ENCODE measurements at places on chromosomes 6 and 20. TPM values are rescaled to one million over a fixed set of nuclear protein-coding genes. Genes with fewer than 3 reads are reported as not detected.

- peak; percentile 63 for DNase-seq
These were observed 188.6 kb downstream of the BMP2 start for GRCh38 chr20:6956056-6956455.

DNA sequence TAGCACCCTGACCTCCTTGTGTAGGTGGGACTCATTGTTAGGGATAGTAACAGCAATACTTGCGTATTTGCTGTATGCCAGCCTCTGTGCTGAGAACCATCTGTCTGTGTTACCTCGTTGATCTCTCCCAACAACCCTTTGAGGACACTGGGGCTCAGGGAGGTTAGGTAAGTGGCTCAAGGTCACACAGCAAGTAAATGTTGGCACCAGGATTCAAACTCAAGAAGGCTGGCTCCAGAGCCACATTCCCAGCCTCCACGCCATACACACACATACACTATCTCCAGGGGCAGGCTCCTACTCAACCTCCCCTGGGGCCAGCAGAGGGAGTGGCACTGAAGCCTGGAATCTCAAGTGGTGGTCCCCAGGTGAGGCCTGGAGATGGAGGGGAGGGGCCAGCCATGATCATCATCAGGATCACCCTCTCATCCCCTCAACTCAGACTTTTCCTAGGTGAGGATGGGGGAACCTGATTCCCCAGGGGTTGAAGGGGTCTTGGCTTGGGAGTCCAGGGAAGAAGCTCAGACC lies 109.4 kb downstream of the DLGAP4 start:
- DNase-seq, result no peak

DNA sequence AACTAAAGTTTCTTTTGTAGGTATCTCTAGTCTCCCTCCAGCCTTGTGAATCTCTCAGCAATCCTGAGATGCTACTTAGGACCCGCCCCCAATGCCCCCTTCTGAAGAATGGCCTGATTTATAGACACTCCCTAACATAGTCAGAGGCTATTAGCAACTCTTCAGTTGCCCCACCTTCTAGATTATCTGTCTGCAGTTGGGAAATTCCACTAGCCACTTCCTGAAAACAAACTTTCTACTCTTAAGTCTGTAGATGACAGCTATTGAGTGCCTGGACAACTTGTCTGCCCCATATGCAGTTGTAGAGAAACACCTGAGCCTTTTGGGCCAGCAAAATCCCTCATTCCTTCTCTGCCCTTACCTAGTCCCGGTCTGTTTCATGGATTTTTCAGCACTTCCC lies 188.2 kb upstream of the PREP start:
- DNase-seq, result peak; percentile 89

DNA sequence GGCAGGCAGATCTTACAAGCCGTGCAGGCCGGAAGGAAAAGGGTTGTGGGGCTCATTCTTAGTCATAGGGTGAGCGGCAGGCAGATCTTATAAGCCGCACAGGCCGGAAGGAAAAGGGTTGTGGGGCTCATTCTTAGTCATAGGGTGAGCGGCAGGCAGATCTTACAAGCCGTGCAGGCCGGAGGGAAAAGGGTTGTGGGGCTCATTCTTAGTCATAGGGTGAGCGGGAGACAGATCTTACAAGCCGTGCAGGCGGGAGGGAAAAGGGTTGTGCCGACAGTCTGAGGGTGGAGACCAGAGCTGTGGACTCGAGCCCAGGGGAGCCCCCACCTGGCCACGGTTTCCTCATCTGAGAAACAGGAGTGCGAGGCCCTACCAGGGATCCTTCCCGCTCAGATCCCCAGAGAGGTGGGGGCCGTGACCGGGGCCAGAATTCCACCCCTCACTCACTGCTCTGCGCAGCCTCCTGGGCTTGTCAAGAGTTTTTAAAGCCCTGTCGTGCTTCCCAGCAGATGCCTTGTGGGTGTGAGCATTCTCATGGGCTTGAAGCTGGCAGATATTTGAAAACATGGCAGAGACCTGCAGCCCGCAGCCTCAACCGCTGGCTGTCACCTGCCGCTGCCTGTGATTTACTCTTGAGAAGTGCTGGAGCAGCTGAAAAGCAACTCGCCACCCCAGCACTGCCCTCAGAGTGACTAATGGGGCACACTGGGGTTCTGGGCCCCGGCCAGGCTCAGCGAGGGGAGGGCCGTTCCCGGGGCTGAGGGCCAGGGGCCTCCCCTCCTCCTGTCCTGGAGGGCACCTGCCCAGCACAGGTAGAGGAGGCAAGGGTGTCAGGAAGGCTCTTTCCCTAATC lies 31.9 kb downstream of the NTSR1 start:
- peak; percentile 90 for DNase-seq

DNA sequence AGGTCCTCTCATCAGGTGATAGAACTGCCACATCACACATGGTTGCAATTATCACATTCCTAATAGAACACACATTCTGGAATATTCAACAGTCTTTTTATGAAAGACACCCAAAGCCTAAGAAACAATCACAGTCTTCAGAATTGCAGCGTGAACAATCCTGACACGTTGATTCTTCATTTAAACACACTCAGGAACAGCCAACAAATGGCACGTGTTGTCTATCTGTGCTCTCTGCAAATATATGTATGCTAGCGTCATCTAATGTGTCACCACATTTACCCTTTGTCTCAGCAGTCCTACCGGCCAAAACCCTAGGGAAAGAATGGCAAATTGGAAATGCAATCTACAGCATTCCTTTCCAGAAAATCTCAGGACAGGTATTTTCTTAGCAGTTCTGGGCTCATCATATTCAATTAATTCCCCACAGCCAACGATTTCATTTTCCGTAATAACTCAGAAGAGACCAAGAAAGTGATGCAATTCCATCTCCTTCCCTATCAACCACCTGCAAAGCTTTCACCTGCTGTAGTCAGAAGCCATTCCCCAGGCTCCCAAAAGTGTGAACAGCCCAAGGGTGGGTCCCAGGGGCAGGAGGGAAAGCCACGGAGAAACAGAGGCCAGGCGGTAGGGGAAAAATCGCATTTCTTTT lies 280.3 kb upstream of the JARID2 start:
- DNase-seq, result no peak

DNA sequence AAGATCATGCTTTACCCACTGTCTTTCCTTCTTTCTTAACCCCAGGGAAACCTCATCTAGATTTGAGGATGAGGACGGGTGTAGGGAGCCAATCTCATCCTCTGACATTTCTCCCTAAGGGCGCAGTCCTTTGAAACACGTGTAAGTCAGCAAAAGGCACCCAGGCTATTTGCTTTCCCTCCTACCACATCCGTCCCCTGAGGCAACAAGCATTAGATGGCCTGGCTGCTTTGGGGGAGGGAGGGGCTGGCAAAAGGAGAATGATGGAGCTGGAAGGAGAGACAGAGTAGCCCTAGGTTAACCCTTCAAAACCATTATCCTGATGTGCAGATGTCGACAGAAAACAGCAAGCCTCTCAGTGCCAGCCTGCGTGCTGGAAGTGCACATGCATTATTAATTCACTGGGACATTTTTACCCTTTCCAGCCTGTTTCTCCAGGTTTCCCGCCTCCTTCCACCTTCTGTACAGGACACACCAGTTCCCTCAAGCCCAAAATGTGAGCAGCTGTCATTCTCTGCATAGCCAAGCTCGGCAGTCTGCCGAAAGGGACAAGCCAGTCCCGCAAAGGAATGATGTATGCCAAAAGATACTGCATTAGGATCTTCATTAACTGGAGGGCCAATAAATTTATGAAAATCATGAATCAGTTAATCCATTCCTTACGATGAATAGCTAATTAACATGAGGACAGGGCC lies 547.2 kb downstream of the CD83 start:
- DNase-seq, result peak; percentile 33

DNA sequence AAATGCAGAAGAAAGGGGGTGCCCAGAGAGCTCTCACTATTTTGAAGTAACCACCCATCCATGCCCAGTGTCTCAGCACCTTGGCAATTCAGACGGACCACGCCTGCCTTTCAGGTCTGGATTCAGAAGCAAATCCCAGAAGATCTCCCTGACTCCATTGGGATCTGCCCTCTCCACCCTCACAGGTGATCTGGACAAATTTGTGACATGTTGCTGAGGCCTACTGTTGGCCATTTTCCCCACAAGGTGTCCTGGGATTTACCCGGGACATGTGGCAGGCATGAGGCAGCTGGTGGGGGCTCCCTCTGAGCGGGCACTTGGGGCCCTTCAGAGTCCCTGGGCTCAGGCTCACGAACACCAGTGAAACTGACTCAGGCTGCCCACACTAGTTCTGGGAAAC lies 51.9 kb upstream of the IYD start:
- no peak for DNase-seq

DNA sequence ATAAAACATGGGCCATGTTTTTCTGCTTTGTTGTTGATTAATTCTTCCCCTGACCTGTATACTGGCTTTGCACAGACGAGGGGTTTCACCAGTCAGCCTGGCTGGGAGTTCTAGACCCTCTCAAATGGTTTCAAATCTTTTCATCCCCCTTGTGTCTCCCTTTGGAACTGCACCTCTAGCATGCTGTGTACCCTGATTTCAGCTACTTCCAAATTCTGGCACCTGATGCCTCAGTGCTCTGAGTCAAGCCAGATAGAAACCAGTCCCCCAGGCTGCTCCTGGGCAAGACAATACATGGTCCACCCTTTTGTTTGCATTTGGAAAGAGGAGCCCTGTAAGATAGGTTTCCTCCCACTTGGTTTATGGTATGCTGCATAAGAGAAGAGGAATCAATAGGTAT lies 290.2 kb downstream of the BTBD3 start:
- peak; percentile 39 for DNase-seq

GRCh38 chr6:80622641-80623040 lies 516.2 kb downstream of the BCKDHB start:
- DNase-seq, result peak; percentile 55

DNA sequence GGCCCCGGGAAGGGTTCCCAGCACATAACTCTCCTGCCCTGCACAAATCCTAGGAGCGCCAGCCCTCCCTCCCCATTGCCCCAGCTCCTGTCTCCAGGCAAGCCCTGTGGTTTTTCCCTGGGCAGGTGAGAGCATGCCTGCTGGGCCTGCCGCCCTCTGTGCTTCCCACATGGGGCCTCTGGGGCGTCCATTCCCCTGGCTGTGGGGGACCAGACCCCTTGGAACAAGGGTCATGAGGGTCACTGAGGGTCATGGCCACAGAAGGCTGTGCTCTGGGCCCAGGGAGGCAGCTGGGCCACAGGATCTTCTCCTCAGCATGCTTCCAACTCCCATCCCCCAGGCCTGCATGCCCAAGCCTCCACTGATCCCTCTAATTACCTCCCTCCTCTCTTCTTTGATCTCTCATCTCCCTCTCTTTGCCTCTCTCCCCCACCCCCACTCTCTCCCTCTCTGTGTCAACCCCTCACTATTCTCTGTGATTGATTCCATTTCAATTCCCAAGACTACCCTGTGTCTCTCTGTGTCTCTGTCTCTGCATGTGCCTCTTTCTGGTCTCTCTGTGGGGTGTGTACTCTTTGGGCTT lies 6.1 kb downstream of the MDFI start:
- DNase-seq, result peak; percentile 61

- DNase-seq, result peak; percentile 51
These were observed 55.1 kb downstream of the KIF16B start for GRCh38 chr20:16517946-16518783.

DNA sequence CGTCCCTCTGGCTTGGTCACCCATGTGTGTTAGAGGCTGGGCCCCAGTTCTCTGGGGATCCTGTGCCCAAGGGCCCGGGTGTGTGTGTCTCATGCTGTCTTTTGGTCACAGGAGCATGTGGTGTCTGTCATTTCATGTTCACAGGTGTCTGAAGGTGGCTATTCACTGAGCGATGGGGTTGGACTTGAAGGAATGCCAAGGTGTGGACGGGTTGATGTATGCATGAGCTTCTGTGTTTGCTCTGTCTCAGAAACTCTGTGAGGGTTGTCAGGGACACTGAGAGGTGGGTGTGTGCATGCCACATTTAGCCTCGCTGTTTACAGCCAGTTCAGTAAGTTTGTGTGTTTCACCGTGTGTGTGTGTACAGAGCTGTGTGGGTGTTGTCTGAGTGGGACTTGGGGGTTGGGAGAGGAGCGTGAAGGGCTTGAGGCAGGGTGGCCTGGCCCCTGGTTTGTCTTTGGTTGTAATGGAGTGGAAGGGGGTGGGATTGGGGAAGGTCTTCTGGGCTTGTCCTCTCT lies 1.2 kb downstream of the DDR1 start:
- DNase-seq, result peak; percentile 77

DNA sequence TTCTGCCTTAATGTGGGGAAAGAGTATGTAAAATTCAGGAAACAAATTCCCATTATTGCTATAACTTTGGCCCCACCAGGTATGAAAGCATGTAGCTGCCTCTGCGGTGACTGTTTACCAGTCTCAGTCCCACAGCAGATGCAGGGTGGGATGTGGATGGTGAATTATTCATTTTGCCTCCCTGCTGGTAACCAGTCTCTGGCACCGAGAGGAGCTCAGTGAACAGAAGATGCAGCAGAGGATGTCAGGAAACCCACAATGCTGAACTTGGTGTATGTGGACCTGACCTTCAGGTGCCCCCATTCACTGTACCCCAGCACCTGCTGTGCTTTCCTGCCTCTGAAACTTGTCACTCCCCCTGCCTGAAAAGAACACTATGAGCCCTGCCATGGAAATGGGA lies 8.8 kb upstream of the METTL24 start:
- no peak for DNase-seq

- DNase-seq, result peak; percentile 84
These were observed 76.0 kb upstream of the ADTRP start for GRCh38 chr6:11854408-11855165.

- DNase-seq, result no peak
These were observed 55.6 kb upstream of the MPC1 start for GRCh38 chr6:166438211-166438861.

GRCh38 chr6:150638765-150639164 lies 39.1 kb downstream of the PLEKHG1 start:
- no peak for DNase-seq

- peak; percentile 52 for DNase-seq
These were observed 184.0 kb downstream of the PDE7B start for GRCh38 chr6:136035378-136036070.

GRCh38 chr20:51036827-51037531 lies 14.1 kb upstream of the KCNG1 start:
- DNase-seq, result peak; percentile 32

DNA sequence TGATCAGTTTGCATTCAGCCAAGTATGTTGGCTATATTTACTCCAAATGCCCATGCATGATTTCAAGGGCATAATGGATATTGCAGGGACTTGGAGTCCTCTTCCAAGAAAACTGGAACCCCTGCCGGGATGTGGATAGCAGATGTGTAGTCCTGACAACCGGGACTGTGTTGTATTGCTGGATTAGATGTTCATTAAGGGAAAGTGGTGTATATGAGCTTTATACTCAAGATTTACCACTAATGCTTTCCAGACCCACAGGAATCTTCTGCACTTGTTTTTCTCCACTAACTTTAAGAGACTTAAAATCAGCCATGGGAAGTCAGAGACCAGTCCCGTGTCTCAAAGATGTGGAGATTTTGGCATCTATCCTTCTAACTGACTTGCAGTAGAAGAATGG lies 770.9 kb downstream of the HDGFL1 start:
- DNase-seq, result no peak

The WFDC12 gene
- total RNA-seq, result not detected

The BCLAF1 gene
- 71.6 TPM for total RNA-seq

The FLRT3 gene
- total RNA-seq, result 17.1 TPM

The PACSIN1 gene
- total RNA-seq, result not detected

The VWA7 gene
- 0.26 TPM for total RNA-seq

The TUBB2B gene
- total RNA-seq, result under 0.01 TPM

The SLC2A4RG gene
- total RNA-seq, result 14.0 TPM

Measured in bronchial epithelial cell (primary cell).